Thyroid gland (tissue), 4 donors: ENCODE measurements at places on chromosomes 7 and 10. TPM values are rescaled to one million over a fixed set of nuclear protein-coding genes. Genes with fewer than 3 reads are reported as not detected.
A peak's percentile ranks its signal among the peaks of the same experiment; 100 is the strongest.

DNA sequence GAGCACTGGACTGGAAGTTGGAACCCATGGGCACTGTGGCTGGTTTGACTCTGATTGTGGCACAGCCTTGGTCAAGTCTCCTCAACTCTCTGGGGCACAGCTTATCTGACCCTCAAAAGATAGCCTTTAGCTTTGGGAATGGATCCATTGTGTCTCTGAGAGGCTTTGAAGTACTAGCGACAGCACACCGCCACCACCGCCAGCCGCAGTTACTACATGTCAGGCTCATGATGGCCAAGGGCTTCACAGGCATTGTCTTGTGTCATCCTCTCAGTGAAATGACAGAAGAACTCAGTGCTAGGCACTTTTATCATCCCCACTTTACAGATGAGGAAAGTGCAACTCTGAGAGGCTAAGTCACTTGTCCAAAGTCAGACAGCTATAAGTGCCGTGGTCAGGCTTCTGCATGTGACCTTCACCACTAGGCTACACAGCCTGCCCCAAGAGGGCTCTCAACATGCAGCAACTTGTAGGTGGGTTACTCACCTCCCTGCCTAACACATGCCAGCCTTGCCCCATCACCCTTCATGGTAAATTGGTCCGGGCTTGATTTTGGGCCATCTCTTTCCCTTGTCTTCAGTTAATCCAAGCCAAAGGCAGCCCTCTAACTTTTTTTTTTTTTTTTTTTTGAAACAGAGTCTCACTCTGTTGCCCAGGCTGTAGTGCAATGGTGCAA is 44.1 kb downstream of the C10orf105 start:
- DNase-seq: no peak

DNA sequence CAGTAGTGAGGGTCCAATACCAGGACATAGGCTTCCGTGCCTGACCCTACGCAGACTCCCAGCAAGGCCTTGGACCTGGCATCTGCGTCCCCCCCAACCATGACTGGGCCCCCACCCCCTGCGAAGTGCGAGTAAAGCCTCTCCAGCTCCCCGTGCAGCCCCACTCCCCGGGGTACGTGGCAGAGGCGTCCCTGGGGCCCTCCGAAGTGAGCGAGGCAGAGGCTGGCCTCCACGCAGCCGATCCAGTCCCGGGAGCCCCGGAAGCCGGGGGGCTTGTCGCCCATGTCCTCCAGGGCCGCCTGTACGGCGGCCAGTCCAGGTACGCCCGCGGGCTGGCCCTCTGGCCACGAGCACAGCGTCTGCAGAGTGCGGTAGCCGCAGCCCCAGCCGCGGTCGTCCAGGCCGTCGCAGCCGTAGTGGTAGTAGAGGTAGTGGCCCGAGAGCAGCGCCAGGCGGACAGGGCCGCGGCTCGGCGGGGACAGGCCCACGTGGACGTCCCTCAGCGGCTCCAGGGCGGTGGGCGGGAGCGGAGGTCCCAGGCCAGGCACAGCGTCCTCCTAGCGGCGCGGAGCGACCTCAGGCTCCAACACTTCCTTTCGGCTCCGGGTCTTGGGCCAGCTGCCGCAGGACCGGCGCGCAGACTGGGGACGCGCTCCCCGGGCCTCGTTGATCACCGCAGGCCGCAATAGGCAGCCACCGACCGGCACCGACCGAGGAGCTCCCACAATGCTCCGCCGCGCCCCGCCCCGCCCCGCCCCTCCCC is at the start of gene UFSP1:
TSS of gene UFSP1 (minus strand) at position 728 of the 763 bp plus-strand sequence. CDS start at position 284, 444 bp downstream.
- DNase-seq: no peak

DNA sequence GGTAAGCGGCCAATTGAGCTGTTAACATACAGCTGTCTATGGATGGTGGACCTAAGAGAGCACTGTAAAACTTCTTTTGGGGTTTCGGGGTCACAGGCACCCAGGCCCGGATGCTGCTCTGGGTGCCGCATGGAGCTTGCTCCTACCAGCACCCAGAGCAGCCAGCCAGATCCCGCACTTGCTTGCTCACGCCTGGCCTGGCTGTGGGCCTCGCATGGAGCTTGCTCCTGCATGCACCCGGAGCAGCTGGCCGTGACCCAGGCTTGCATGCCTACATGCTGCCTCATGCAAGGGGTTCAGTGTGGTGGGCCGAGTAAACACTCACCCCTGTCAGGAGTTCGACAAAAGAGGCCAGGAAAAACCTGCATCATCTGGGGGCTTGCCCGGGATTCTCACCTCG is 896.9 kb downstream of the SORCS1 start:
- no peak for DNase-seq

DNA sequence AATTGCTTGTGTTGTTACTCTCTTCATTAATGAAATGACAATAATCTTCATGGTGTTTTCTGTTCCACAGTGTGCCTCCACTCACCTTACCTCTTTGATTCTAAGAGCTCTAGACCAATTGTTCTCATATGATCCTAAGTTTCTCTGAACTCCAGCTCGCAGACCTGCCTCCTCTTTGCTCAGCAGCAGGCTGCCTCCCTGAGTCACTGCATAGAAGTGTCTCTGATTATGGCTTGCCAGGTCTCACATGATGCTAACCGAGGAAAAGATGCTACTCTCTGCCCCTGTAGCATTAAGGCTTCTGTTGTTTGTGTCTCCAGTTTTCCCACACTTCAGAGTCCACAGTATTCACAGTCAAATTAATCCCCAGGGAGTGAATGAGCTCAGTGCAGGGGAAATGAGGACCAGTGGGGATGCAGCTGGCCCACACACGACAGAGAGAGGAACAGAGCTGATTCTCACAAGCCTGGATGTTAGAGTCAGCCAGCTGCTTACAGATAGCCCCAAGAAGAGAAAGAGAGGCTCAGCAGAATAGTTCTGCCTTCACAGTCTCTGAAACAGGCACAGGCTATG is 145.9 kb upstream of the EGR2 start:
- DNase-seq: no peak

- DNase-seq: no peak
These were observed 57.2 kb downstream of the SHOC2 start for GRCh38 chr10:110976577-110976976.

- DNase-seq: no peak
These were observed 675.3 kb downstream of the INHBA start for GRCh38 chr7:41027428-41028115.

- peak; percentile 70 for DNase-seq
These were observed at the start of gene SLC26A5 for GRCh38 chr7:103446049-103446520. Gene SLC26A5 (minus strand): TSS chr7:103446207. CDS start chr7:103421514, 24,693 bp downstream.

DNA sequence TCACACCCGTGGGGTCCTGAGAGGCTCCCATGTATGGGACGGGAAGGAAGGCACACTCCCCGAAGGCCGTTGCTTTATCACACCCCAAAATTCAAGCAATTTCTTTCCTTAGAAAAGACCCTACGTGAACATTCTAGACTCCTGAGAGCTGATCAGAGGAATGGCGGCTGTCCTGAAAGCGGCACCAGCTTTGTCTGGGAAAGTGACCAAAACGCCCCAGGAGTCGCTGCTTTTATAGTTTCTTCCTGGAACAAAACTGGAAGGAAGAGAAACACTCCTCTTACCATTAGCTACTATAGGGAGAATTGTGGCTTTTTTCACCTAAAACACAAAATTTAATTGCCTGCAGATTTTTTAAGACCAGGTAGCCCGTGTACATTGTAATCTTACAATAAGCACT is 261.8 kb upstream of the RNF32 start:
- no peak for DNase-seq

DNA sequence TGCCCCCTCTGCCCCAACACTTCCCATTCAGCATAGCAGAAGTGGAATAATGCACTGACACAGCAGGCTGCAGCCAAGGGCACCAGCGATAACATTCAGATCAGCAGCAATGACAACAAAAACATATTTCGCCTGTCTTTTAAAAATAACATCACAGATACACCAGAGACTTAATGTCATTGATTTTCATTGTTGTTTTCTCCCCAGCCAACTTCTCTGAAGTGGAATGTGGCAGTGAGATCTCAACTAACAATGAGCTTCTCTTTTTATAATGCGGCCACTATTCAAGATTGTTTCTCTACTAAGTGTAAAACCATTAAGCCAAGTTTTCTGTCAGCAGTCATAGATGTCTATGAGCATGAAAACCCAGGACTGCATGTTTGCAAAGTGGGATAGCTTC is 158.2 kb upstream of the TMEM229A start:
- no peak for DNase-seq

DNA sequence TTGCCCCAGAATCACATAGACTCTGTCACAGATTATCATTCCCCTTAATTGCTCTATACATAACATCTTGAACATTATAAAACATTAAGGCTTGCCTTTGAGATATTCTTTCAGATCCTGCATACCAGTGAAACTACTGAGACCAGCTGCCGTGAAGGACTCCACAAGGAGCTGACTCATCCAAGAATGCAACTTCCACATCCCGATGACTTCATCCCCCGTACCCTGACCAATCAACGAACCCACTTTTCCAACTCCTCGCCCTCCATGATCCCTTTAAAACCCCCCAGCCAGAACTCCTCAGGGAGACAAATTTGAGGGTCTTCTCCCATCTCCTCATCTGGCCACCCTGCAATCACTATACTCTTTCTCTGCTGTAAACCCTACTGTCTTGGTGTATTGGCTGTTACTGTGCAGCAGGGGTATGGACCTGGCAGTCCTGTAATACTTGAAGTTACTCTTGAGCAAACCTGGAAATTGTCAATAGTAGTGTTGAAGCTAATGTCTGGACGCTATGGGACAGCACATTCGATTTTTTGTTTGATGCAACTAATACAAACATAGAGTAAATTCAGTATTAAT is 49.8 kb downstream of the HTR5A start:
- DNase-seq: no peak

DNA sequence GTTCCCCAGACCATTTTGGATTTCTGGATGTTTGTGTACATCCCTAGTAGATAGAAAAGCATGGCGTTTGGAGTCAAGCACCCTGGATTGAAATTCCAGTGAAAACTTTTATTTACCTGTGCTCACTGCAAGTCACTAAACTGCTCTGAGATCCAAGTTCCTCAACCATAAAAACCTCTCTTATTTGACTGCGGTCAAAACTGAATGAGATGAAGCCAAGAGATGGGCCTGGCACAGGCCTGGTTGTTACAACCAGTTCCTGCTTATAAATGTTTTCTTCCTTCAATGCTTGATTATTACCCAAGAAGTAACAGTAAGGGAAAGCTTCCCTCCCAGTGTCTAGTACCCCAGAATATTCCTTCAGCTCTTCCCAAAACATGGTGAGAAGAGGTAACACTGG is 70.9 kb upstream of the HPS1 start:
- DNase-seq: peak; percentile 26

DNA sequence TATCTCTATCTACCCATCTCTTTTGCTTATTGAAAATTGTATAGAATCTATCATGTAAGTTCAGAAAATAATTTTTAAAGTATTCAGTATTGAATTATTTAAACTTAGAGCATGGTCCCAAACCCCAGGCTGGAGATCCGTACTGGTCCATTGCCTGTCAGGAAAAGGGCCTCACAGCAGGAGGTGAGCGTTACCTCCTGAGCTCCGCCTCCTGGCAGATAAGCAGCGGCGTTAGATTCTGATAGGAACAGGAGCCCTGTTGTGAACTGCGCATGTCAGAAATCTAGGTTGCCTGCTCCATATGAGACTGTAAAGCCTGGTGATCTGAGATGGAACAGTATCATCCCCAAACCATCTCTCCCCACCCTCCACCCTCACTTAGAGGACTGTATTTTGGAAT is 266.0 kb upstream of the CNTNAP2 start:
- DNase-seq: no peak

GRCh38 chr7:36393826-36394225 is 4.2 kb downstream of the ANLN start:
- no peak for DNase-seq

GRCh38 chr10:89653410-89653869 is 8.4 kb upstream of the PANK1 start:
- no peak for DNase-seq

DNA sequence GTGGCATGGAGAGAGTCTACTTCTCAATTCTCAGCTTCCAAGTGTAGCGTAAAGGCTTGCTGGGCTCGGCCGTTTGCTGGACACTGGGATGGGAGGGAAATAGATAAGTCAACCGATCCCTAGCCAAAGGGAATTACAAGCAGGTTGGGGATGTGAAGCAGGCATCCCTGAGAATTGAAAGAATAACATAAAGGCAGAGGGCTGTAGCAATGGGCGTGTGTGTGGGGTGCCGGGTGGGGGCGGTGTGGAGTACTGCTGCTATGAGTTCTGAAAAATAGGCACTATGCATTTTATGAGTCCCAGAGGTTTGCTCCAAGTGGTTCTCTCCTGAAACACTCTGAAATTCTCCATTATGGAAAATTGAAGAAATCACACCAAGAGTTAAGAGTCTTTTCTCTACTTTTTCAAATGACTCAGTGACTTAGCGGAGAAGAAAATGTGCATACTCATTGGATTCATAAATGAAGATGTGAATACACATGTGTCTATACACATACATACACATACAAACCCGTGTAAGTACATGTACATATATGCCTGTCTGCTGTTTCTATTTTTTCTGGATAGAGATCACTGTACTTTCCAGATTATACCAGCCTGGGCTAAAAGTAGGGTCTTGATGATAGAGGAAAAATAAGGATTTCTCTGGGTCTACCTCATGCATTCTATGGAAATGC is 65.4 kb downstream of the ADRA2A start:
- DNase-seq: no peak

The MMP21 gene
- total RNA-seq: not detected

The CPN1 gene
- not detected for total RNA-seq

The MMD2 gene
- not detected for total RNA-seq

The AMPH gene
- total RNA-seq: 7.1 TPM

The ARHGEF35 gene
- 69.1 TPM for total RNA-seq

The THSD7A gene
- 5.9 TPM for total RNA-seq

The ELMO1 gene
- 168 TPM for total RNA-seq

The NPTX2 gene
- 4.8 TPM for total RNA-seq

The SFRP4 gene
- 15.9 TPM for total RNA-seq
